ENCODE measurements at places on chromosomes 12 and 14.

GRCh38 chr12:118544569-118544968 is 168.2 kb downstream of the SUDS3 start:
- peak; percentile 93 for DNase-seq

GRCh38 chr14:104693482-104694431 is 4.3 kb downstream of the INF2 start:
- no peak for DNase-seq

DNA sequence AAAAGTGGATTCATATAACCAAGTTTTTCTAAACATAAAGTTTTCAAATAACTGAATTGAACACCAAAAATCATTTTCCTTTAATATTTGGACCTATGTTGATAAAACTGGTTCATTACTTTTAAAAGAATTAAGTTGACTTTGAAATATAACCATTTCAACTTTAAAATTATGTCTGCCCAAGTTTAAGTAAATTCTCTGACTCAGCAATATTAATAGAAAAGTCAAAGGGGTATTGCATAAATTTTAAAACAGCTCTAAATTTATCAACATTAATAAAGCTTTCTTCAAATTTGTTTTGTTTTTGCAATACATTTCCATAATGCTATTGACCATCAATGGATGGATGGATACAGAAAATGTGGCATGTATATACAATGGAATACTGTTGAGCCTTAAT is 168.4 kb upstream of the GARIN6 start:
- no peak for DNase-seq

DNA sequence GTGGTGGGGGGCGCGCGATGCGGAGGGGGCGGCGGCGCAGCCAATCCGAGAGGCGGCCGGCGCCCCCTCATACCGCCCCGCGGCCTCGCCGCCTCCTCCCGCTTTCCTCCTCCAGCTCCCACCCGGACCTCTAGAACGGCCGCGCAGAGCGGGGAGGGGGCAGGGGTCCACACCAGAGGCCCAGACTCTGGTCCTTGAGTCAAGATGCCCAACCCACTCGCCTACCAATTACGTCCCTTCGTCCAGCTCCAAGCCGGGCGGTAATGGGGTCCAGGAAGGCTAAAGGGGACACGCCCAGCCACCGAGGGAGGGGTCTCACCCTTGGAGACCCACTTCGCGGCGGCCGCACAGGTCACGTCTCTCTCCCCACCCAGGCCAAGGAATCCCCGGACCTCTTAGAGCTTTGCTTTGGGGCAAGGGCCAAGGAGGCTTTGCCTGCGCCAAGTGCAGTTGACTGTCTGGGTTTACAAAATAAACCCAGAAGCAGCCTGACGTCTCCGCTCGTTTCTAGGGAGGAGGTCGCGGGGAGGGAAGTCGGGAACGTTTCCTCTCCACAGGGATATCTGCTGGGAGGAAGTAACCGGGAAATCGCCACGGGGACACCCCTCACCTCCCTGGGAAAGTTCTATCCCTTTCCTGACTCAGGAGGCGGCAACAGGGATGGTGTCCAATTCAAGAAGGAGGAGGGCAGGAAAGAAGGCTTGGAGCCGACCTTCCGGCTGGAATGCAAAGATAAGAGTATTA is 394 bp upstream of the AMIGO2 start:
- no peak for DNase-seq

GRCh38 chr12:105748806-105749600 is 389.8 kb downstream of the NUAK1 start:
- no peak for DNase-seq

- DNase-seq = no peak
Observed at GRCh38 chr14:104395941-104396681, 183.5 kb upstream of the C14orf180 start.

GRCh38 chr12:31790759-31791158 is 61.9 kb upstream of the AMN1 start:
- DNase-seq = no peak

DNA sequence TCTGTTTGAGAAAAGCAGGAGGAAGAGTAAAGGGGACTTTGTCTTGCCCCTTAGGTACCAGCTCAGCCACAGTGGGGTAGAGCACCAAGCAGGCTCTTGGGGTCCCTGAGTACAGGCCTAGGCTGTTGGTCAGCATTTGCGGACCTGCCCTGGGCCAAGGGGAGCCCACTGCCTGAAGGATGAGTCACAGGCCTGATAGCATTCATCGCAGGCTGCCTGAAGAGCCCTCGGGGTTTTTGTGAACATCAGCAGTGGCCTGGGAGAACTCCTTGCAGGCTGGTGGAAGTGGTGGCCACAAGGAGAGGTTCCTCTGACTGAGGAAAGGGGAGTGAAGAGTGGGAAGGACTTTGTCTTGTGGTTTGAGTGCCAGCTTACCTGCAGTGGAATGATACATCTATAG is 25.0 kb upstream of the P2RX7 start:
- DNase-seq = no peak

GRCh38 chr12:2169940-2170339 is 117.2 kb downstream of the CACNA1C start:
- no peak for DNase-seq
